Cardiac fibroblast (primary cell): ENCODE measurements at places on chromosomes 2 and 18.

- DNase-seq = no peak
Observed at GRCh38 chr18:48954886-48955819, 4.4 kb upstream of the SMAD7 start.

DNA sequence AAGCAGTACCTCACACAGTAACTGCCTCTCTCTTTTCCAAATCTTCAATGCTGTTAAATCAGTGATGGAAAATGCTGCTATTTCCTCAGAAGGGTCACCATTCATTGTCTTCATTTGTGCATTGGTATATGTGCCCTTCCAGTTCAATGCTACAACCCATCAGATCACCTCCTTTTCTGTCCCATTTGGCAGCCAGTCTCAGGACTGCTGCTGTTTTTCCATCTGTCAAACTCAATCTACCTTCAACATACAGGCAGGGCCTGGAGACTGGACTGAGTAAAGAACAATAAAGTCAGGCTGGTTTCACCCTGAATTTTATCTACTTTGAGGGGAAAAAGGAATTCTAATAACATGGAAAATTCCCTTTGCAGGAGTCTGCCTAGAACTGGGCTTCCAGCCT lies 17.9 kb downstream of the ZNF385B start:
- no peak for DNase-seq

- DNase-seq = peak; percentile 94
Observed at GRCh38 chr2:9565436-9566153, 10.0 kb upstream of the ADAM17 start.

- no peak for DNase-seq
Observed at GRCh38 chr2:192124571-192124970, 70.2 kb downstream of the TMEFF2 start.

GRCh38 chr2:63658176-63658968 lies 69.6 kb downstream of the MDH1 start:
- DNase-seq = peak; percentile 38

DNA sequence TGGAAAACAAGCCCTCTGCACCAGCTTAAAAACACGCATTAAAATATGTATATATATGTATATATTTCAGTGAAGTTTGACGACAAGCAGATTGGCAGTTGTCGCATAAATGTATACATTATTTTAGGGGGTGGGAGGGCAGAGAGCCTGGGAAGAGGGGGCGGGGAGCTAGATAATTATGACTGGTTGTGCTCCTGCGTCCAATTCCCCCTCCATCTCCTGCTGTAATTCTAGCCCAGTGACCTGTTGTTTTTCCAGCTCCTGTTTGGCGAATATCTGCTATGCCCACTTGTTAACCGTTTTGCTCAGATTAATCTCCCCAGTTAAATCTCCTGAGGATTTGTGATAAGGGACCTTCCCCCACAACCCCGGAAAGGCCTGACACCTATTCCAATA lies 656 bp downstream of the UNC80 start:
- no peak for DNase-seq
